ENCODE measurements at places on chromosomes 3 and 15. TPM values are rescaled to one million over a fixed set of nuclear protein-coding genes. Genes with fewer than 3 reads are reported as not detected.

Gene ZNF662
- 10.6 TPM for polyA plus RNA-seq

Gene PSMA4
- polyA plus RNA-seq = 173 TPM

Gene SLC12A1
- 0.03 TPM for polyA plus RNA-seq

Gene CCR9
- not detected for polyA plus RNA-seq

Gene PCBP4
- 10.7 TPM for polyA plus RNA-seq

Gene CNTN3
- polyA plus RNA-seq = 1.3 TPM

Gene FRMD4B
- 8.8 TPM for polyA plus RNA-seq

Gene KIF7
- 8.2 TPM for polyA plus RNA-seq

Gene RAB7A
- polyA plus RNA-seq = 446 TPM

Gene ACTC1
- polyA plus RNA-seq = 6.4 TPM
